Neuronal stem cell (in vitro differentiated cells): ENCODE measurements at places on chromosomes 3 and 15.

- DNase-seq = no peak
- no peak overlapping the region for H3K27ac ChIP-seq
- H3K27me3 ChIP-seq = no peaks in the 10 kb centered on the region
These were observed 52.6 kb upstream of the ADGRG7 start for GRCh38 chr3:100556673-100557310.

DNA sequence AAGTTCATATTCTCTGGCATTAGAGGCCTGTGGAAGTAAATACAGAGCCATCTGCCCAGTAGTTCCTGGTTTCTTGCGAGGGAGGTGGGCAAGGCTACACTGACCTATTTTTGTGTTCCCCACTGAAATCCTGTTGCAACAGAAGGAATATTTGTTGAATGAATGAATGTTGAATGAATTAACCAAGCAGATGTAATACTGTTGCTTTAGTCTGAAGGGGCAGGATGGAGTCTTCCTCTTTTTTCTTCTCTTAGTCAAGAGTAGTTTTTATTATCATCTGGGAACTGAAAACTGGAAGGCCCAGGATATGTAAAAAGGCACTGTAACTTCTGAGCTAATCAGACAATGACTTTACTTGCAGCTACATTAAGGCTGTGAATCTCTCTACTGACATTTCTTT, 17.1 kb downstream of the BLOC1S6 start:
- H3K4me3 ChIP-seq = no peak overlapping the region
- peaks cover 68% of the 10 kb centered on the region for H3K36me3 ChIP-seq
- no peak for DNase-seq
- no peaks in the 10 kb centered on the region for H3K4me1 ChIP-seq
- H3K27me3 ChIP-seq = no peaks in the 10 kb centered on the region

DNA sequence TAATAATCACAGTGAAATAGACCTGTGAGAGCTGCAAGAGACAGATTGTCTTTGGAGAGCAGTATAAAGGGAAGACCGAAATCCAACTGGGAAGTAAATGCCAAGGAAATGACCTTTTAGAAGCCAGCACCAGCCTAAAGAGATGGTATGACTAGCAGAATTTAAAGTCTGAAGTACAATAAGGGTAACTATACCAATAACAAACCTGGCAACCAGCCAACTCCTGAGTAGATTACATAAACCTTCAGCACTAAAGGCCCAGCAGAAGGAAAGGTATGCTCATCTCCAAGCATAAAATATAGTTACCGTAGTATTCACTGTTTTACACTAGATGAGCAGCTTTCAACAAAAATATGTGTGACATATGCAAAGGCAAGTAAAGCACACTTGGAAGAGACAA, 155.1 kb upstream of the SATB1 start:
- H3K4me1 ChIP-seq = no peaks in the 10 kb centered on the region
- DNase-seq = no peak
- H3K36me3 ChIP-seq = no peaks in the 10 kb centered on the region
- H3K4me3 ChIP-seq = no peak overlapping the region
- no peak overlapping the region for H3K27ac ChIP-seq
- H3K27me3 ChIP-seq = no peaks in the 10 kb centered on the region

- H3K27ac ChIP-seq = no peak overlapping the region
- H3K36me3 ChIP-seq = no peaks in the 10 kb centered on the region
- H3K27me3 ChIP-seq = no peaks in the 10 kb centered on the region
- H3K4me3 ChIP-seq = no peak overlapping the region
These were observed 575.0 kb upstream of the SGO1 start for GRCh38 chr3:20760981-20761380.

DNA sequence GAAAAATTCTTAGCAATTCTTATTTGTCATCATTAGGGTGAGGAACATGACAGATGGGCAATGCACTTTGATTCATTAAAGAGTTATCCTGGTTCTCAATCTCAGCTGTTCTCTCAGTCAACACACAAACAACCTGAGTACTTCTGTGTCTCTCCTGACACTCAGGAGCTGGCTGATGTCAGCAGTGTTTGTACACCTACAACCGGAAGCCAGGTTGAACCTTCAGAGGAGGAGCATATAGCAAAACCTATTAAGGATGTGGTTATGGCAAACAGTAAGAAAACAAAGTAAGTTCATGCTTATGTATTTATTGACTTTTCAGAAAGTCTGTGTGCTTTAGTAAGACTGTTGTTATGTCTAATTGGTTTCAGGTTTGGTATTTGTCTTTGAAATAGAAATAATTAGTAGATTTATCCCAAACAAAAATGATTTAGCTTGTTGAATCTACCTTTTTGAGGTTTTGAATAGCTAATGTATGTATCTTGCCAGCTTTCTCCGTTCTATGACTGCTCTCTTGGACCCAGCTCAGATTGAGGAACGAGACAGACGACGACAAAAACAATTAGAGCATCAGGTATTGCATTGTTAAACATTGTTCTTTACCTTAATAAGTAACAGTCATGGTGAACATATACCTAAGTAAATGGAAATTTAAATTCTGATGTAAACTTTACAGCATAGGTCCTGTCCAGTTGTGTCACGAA, 36.6 kb downstream of the CCDC66 start:
- no peak overlapping the region for H3K4me3 ChIP-seq
- peaks cover 55% of the 10 kb centered on the region for H3K36me3 ChIP-seq

DNA sequence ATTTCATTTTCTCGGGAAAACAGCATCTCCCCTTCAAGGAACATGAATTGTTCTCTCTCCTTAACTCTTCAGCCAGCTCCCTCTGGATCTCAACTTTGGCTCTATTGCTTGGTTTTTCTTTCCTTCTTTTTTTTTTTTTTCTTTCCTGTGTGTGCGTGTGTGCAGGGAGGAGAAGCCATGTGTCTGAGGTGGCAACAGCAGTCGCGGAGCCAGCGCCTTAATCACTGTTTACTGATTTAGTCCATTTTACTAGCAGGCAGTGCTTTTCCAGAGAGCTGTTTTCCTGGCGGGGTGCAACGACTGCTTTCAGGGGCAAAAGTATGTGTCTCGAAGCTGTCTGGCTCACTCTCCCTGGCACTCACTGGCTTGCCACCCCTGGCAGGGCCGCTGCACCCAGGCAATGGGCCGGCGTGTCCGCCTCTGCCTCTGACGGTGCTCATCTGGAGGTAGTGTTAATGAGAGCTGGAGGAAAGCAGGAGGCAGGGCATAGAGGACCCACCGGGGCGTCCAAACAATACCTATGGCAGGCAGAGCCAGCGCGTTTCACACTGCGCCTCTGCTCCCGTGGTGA, 835.4 kb upstream of the NR2F2 start:
- H3K27me3 ChIP-seq = no peaks in the 10 kb centered on the region
- H3K4me3 ChIP-seq = no peak overlapping the region
- no peak for DNase-seq
- H3K36me3 ChIP-seq = no peaks in the 10 kb centered on the region
- no peak overlapping the region for H3K27ac ChIP-seq
- peaks cover 2% of the 10 kb centered on the region for H3K4me1 ChIP-seq

DNA sequence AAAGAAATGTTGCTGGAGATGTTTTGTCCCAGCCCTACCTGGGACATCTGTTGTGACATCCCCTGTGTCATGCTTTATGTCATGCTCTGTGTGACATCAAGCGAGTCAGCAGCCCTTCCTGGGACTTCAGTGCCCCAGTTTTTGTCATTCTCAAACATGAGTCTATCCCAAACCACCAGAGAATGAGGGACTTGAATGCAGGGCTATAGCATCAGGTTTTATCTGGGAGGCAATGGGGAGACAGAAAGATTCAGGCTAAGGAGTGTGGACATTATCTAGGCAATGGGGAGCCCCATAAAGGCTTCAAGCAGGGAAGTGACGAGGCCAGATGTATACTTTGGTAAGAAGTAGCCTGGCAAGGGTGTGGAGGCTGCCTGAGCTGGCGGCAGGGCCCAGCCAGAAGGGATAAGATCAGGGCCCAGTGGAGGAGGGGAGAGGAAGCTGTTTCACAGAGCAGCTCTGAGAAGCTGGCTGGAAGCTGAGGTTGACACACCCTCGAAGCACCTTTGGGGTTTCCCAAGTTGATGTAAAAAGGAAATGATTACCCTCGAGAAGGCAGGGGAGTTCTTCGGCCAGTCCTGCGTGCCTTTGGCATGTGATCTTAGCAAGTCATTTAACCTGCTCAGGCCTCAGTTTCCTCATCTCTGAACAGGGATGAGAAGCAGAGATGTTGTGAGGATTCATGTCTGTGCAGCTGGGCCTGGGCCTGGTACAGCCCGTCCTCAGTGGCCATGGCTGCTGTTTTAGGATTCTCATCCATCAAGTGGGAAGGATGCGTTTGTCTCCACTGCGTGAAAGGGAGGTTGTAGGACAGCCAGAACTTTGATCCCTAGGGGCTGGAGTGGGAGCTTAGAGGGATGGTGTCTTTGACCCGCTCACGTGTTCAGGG, 34.3 kb downstream of the IRAK2 start:
- no peaks in the 10 kb centered on the region for H3K27me3 ChIP-seq
- H3K36me3 ChIP-seq = no peaks in the 10 kb centered on the region
- H3K4me3 ChIP-seq = no peak overlapping the region
- DNase-seq = no peak
- peaks cover 6% of the 10 kb centered on the region for H3K4me1 ChIP-seq

GRCh38 chr15:48361685-48362084, 30.5 kb downstream of the DUT start:
- no peak overlapping the region for H3K27ac ChIP-seq
- DNase-seq = no peak
- no peaks in the 10 kb centered on the region for H3K27me3 ChIP-seq
- peaks cover 8% of the 10 kb centered on the region for H3K4me1 ChIP-seq

- no peaks in the 10 kb centered on the region for H3K27me3 ChIP-seq
- H3K4me3 ChIP-seq = no peak overlapping the region
These were observed 139.4 kb downstream of the OPA1 start for GRCh38 chr3:193732391-193732790.

GRCh38 chr15:72382146-72382545, 6.3 kb upstream of the HEXA start:
- H3K27me3 ChIP-seq = peaks cover 26% of the 10 kb centered on the region
- DNase-seq = no peak
- no peaks in the 10 kb centered on the region for H3K4me1 ChIP-seq
- H3K4me3 ChIP-seq = no peak overlapping the region
- no peaks in the 10 kb centered on the region for H3K36me3 ChIP-seq

DNA sequence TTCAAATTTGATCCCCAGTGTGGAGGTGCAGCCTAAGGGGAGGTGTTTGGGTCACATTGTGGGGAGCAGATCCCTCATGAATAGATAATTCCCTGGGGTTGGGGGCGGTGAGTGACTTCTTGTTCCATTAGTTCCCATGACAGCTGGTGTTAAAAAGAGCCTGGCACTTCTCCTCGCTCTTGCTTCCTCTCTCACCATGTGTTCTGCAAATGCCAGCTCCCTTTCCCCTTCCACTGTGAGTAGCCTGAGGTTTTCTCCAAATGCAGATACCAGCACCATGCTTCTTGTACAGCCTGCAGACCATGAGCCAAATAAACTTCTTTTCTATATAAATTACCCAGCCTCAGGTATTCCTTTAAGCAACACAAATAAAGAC, 23.1 kb downstream of the RIOX2 start:
- H3K4me3 ChIP-seq = no peak overlapping the region
- peaks cover 9% of the 10 kb centered on the region for H3K36me3 ChIP-seq
- H3K27me3 ChIP-seq = no peaks in the 10 kb centered on the region

GRCh38 chr15:101240358-101240757, 11.5 kb downstream of the CHSY1 start:
- peaks cover 3% of the 10 kb centered on the region for H3K36me3 ChIP-seq
- no peak overlapping the region for H3K4me3 ChIP-seq
- H3K27ac ChIP-seq = no peak overlapping the region
- no peak for DNase-seq
- H3K4me1 ChIP-seq = no peaks in the 10 kb centered on the region

GRCh38 chr15:68485721-68486360, 53.9 kb upstream of the ITGA11 start:
- H3K27ac ChIP-seq = no peak overlapping the region
- H3K4me3 ChIP-seq = no peak overlapping the region

DNA sequence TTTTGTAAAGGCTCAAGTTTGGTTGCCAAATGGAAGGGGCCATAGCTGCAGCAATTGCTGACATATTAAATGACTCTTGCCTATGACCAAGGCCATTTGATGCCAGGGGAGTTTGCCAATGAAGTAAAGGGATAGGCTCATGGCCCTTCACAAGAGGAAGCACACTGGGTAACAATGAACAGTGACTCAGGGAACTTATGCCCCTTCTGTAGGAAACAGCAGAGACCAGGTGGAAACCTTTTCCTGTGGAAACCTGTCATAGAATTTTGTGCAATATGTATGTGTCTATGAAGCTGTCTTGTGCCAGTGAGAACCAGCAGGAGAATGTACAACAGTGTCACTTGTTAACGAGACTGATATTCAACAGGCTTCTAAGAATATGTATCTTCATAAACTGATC, 25.4 kb upstream of the AVEN start:
- H3K4me3 ChIP-seq = no peak overlapping the region
- no peaks in the 10 kb centered on the region for H3K36me3 ChIP-seq
- DNase-seq = no peak

DNA sequence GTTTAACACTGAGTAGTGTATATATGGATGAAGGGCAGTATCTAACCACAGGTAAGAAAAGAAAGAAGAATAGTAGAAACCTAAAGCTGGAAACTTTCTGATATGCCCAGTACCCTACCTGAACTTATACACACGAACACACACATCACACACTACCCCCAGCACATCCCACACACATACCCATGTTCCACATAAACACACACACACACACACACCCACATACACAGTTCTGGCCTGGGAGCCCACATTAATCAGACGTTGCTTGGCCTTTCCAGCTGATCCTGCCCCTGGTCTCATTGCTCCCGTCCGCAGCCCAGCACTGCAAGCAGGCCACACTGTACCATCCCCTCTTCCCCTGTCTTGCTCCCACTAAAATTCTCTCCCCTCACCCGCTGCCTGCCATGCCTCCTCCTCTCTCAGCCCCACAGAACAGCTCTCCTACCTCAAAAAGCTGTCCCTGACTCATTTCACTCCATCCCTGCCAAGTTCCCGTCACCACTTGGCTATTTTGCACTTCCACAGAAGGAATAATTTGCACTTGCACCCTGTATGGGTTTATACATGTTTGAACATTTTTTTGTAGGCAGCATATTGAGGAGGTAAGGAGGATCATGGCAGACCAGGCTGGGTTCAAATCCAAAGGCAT, 185.8 kb upstream of the PPP2R3A start:
- H3K27ac ChIP-seq = no peak overlapping the region
- H3K4me3 ChIP-seq = no peak overlapping the region
- no peaks in the 10 kb centered on the region for H3K27me3 ChIP-seq
- no peaks in the 10 kb centered on the region for H3K4me1 ChIP-seq

GRCh38 chr15:96122077-96123027, 208.1 kb upstream of the NR2F2 start:
- no peak overlapping the region for H3K27ac ChIP-seq
- H3K36me3 ChIP-seq = no peaks in the 10 kb centered on the region
- DNase-seq = no peak
- no peaks in the 10 kb centered on the region for H3K4me1 ChIP-seq
- no peaks in the 10 kb centered on the region for H3K27me3 ChIP-seq

- DNase-seq = no peak
- no peaks in the 10 kb centered on the region for H3K4me1 ChIP-seq
- no peaks in the 10 kb centered on the region for H3K36me3 ChIP-seq
- no peak overlapping the region for H3K27ac ChIP-seq
These were observed 120.1 kb downstream of the LIPC start for GRCh38 chr15:58551764-58552504.
